ENCODE measurements at places on chromosomes 7 and 10. TPM values are rescaled to one million over a fixed set of nuclear protein-coding genes. Genes with fewer than 3 reads are reported as not detected.

FBXL13 gene
- total RNA-seq: 3.4 TPM

DNA sequence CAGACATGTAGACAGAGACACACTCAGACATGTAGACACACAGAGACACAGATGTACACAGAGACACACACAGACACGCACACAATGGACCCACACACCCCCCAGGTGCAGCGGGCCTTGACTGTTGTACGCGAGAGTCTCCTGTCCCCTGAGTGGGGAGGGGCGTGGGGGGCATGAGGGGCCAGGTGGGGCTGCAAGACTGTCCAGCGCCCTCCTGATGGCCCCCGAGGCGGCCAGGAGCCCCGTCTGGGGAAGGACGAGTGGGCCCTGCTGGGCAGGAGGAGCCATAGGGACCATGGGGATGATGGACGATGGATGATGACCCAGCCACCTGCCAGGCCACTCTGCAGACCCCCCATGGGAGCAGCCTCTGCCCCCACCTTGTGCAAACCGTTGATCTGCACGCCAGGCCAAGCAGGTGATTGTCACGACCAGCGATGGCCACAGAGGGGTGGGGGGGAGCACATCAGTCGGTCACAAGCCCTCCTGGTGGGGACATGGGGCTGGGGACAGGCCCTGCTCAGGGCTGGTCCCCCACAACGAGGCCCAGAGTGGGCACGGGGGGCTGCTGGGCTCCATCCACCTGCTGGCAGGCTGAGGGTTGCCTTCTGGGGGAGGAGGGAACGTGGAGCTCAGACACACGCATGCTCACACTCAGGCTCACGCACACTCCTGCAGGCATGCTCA, 11.6 kb downstream of the VENTX start:
- DNase-seq: no peak

GRCh38 chr10:32163762-32164148, 107.5 kb upstream of the KIF5B start:
- DNase-seq: no peak

DNA sequence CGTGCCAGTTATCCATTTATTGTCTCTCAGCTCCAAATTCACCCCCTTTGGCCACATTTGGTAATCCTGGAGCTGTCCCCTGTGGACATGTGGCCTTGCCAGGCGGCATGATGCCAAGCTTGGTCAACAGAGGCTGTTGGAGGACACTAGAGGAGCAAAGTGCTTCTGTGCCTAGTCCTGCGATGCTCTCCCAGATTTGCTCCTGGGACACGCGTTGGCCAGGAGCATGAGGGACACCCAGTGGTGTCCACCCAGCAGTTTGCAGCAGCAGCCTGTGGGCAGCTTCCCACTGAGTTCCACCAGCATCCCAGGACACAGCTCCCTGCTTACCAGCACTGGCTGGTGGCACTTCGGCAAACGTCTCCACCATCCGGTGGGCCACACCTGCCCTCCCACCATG, 55.5 kb upstream of the STEAP1B start:
- no peak for DNase-seq

- DNase-seq: no peak
Measured at GRCh38 chr7:44695756-44696155, 52.9 kb upstream of the ZMIZ2 start.

- no peak for DNase-seq
Measured at GRCh38 chr7:48634116-48634632, 290.2 kb upstream of the CDC14C start.

- DNase-seq: no peak
Measured at GRCh38 chr7:98329791-98330373, 48.4 kb downstream of the BRI3 start.

ADAMTS14 gene
- total RNA-seq: 1.1 TPM

SCART1 gene
- total RNA-seq: 0.36 TPM
